ENCODE measurements at places on chromosomes 7 and 10.

DNA sequence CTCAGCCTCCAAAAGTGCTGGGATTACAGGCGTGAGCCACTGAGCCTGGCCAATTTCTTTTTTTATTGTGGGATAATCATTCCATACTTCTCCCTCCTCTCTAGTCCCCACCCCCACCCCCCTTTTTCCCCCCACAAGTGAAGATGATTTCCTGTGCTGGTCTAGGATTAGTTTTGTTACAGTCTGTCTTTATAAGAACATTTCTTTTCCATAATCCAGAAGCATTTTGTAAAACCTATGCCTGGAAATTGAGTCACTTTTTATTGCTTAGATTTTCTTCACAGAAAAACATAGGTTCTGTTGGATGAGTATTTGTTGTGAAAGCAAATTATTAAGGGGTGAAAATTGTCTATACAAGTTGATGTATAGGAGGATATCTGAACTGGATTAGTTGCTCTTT, 98.9 kb downstream of the KAT6B start:
- no peak for DNase-seq

DNA sequence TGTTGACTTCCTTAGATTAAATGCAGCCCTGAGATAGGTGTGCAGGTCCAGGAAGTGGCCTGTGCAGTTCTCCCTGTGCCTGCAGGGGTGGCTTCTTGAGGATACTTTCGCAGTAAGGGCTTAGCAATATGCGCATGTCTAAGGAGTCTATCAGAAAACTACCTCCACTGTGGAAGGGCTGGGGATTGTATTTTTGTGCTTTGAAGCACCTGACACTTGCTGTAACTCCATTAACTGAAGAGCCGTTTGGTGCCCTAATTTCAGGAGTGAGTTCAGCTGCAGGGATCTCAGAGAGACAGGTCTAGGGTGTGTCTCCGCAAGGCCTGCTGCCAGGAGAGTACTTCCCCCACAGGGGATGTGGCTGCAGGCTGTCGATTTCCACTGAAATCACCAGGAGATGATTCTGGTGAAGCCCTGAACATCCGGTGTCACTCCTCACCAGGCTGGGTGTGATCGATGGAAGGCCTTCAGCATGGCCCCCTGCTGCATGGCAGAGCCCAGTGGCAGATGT, 35.5 kb downstream of the IKZF1 start:
- no peak for DNase-seq

DNA sequence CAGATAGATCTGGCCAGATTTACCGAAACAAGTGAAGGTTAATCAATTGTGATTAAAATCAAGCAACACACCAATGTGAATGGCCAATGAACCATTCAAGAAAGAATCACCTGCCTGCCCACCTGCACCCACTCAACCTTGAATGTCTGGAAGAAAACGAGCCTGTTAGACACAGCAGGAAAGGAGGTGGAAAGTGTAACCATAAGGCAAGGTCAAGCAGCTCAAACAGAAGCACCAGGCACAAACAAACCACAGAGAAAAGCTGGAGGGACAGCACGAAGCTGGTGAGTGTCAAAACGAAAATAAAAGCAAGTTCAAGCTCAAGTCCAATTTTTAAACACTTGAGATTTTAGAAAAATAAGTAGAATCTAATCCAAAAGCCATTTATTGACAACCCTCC, 64.9 kb downstream of the STEAP1B start:
- no peak for DNase-seq

- no peak for DNase-seq
Measured at GRCh38 chr10:129774736-129775401, 189.2 kb downstream of the EBF3 start.

DNA sequence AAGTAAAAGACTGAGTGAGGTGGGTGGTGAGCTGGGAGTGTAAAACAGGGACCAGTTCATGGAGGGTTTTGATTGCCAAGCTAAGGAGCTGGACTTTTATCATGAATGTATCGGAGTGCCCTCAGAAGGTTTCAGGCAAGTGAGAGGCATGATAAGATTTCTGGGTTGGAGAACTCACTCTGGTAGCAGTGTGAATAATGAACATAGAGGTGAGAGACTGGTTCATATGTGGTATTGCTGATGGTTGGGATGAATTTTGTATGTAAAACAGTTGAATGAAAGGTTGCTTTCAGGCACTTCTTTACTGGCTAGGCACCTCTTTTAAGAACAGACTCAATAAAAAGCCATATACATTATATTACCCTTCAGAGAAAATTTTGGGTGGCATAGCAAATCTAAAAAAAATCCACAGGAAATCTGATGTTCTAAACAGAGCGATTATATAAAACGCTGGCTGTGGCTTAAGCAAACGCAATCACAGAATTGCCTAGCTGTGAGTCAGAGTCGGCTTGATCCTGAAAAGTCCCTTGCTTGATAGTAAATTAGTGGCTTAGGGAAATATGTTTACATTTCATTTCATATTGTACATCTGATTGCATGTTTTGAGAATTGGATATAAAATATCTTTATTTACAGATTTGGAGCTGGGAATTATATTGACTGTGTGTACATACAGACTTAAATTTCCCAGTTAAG, 92.9 kb upstream of the HDAC9 start:
- DNase-seq: no peak

- no peak for DNase-seq
Measured at GRCh38 chr10:14605231-14605925, 169.3 kb downstream of the FAM107B start.

- no peak for DNase-seq
Measured at GRCh38 chr7:122528879-122529481, 169.9 kb downstream of the RNF133 start.

DNA sequence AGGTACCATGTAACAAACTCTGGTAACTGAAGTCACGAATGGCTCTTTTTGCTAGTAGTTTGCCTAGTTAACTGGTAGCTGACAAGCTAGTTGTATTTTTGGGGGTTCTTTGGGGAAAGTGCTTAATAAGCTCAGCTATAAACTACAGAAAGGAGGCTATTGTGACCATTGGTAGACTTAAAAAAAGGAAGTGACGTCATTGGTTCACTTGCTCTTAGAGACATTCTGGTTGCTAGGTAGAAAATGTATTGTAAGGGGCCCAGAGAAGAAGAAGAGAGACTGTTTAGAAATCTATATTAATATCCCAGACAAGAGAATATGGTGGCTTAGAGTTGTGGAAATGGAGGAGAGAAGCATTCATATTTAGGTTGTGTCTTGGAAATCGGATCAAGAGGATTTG, 103.0 kb downstream of the NXPH1 start:
- DNase-seq: no peak

DNA sequence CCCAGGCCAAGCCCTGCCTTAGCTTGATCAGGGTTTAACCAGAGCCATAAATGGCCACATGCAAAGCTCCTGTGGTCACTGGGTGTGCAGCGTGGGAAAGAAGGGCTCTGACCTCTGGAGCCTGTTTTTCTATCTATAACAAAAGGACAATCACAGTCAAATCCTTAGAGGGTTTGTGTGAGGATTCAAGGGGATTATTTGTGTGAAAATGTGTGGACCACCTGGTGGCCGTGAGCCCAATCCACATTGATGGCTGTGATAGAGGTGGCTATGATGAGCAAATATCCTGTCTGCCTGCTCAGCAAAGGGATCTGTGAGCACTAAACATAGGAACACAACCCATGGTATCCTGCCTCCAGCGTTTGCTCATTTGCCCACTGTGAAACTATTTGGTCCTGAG, 107.1 kb downstream of the C10orf90 start:
- no peak for DNase-seq

- DNase-seq: no peak
Measured at GRCh38 chr7:125857606-125858005, 928.0 kb upstream of the POT1 start.

- DNase-seq: no peak
Measured at GRCh38 chr7:122901250-122901649, 15.0 kb upstream of the CADPS2 start.

DNA sequence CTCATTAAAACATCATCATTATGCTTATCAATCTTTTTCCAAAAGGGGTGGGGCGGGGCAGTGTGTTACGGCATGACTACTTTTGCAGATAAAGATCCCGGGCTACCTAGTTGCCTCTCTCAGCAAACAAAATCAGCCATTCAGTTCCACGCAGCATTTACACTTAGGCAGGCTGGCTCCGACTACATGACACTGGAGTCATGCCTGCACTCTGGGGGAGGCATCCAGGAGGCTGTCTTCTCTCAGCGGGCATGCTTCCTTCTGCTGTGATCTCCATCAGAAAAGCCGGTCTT, 193.9 kb upstream of the TCF7L2 start:
- DNase-seq: no peak

DNA sequence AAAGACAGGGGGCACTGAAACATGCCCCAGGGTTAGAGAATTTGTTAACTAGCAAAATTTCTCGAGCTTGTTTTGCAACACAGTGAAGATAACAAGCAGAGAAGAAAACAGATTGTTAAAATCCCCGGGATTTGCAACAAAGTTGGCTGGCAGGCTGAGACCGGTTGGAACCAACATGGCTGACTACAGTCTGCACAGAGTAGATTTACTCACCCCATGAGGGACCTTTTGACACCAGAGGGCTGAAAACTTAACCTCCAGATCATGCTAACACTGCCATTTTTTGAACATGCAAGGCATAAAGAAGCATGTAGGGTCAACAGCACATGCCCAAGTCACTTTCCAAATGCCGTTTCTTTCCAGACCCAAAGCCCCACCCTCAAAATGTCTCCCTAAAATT, 95.2 kb upstream of the TMEM26 start:
- DNase-seq: no peak

GRCh38 chr10:13268841-13269240, 31.0 kb downstream of the PHYH start:
- no peak for DNase-seq

DNA sequence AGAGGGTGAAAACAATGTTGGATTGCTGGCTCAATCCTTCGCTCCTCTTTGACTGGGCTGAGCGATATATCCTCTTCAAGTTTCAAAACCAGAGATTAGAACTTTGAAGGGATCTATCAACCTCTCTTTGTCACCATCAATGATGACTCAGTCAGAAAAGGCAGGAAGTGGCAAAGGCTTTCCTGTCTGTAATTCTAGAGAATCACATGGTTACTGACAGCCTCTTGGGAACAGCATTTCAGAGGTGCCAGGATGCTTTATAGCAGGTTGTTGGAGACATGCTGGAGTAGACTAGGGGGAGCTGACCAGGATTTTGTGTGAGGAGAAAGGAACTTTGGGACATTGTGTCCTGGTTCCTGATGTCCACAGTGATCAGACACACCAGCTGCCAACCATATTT, 81.3 kb downstream of the PRKCQ start:
- DNase-seq: no peak

DNA sequence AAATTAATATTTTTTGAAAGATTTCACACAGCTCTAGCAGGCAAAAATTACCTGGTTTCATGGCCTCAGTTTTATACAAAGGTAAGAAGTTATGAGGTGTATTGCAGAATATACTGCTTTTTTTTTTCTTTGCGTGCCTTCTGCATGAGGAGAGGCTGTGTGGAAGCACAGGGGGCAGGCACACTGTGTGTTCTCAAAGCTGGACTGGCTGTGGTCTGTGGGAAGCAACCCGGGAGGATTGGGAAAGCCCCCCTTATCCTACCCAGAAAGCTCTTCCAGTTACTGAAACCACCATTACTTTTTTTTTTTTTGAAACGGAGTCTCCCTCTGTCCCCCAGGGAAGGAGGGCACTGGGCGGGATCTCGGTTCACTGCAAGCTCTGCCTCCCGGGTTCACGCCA, 25.0 kb downstream of the ADARB2 start:
- no peak for DNase-seq

- DNase-seq: no peak
Measured at GRCh38 chr10:24344279-24344678, 135.3 kb downstream of the KIAA1217 start.
